ENCODE measurements at places on chromosomes 2 and 18.
A peak's percentile ranks its signal among the peaks of the same experiment; 100 is the strongest.

DNA sequence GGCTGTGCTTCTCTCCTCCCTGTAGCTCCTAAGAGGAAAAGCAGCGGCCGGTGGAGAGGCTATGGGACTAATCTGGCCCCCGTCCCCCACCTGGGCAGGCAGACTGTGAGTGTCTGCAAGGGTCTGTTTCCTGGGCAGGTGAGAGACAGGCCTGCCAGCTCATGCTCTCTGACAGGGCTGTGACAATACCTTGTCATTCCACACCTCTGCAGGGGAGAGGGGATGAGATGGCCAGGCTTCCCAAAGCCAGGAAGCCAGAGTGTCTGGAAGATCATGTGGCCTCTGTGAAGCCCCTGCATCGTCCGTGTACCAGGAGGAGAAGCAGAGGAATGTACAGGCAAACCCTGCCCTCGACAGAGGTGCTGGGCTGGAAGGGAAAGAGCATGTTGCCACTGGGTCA, 142.5 kb upstream of the GATA6 start:
- no peak for DNase-seq

DNA sequence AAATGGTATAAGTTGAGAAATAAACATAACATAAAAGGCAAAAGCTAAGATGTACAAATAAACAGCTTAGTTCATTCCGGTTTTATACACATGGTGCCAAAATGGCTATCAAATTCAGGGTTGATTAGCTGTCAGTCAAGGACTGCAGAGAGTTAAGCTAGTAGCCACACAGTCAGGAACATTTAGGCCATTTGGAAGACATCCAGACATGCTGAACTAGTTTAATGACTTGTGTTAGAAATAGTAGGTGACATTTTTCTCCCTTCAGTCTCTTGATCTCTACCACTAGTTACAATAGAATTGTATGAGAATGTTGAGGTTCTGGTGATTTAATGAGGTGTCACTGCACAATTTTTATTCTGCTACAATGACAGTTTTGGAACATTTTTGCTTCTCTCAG, 394.4 kb upstream of the SPHKAP start:
- no peak for DNase-seq

GRCh38 chr2:227010433-227010832, 153.6 kb downstream of the COL4A4 start:
- DNase-seq: no peak

DNA sequence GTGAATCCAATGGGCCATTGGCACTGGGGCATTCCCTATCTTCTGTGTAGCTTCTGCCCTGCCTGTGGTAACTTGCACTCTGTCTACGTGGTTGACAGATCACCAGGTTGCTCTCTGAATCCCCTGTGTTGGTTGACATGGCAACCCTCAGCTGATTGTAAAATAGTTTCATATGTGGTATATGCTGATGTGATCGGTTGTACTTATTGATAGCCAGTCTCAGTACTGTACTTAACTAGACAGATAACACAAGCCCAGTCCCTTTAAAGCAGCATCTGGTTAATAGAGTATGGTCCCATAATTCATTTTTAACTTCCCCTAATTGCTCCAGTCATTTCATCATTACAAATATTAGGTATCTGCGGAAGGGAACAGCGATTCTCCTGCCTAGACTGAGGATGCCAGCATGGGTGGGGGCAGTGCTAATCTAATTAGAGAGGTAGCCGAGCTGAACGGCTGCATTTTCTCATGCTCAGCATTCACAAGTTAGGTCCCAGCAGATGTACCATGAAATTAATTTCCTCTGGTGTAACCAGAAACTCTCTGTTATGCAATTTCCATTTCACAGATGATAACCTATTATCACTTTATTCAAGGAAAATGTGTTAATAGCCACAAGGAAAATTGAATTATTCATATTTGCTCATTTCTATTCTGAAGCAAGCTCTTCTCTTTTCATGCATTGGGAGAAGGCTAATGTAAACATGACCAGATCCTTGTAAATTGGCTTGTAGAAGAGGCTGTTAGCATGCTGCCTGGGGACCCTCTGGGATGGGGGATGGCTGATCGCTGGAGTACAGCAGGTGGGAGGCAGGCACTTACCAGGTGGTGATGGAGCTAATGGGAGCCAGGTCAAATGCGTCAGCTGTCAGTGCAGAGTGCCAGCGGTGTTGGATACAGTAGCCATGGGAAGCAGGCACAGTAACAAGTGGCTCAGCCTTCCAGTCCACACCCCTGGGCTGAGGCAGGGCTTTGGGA, 608.3 kb downstream of the GALR1 start:
- no peak for DNase-seq

- peak; percentile 4 for DNase-seq
Measured at GRCh38 chr18:52670896-52671295, 330.9 kb downstream of the DCC start.

Measured in NCI-H2171 (cell line).